GOT3 (cell line): ENCODE measurements at places on chromosomes 12 and 14.

DNA sequence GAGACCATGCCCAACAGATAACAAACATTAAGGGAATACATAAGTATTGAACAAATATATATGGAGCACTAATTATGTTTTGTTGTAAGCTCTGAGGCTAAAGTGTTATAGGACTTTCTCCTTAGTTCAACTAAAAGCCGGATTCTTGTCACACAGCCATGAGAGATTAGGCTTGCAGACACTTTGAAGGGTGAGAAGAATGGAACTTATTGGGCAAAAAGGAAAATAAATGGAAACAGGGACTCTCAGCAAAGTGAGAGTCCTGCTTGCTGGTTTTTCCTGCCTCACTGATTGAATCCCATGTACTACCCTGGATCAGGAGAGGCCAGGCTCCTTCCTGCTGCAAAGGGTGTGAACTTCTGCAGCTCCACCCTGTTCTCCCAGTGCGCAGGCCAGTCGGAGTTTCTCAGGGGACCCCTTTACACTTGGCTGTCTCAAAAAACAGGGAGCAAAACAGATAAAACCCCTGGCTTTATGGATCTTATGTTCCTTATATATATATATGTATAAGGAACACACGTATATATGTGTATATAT, 77.1 kb upstream of the FUT8 start:
- DNase-seq = no peak

DNA sequence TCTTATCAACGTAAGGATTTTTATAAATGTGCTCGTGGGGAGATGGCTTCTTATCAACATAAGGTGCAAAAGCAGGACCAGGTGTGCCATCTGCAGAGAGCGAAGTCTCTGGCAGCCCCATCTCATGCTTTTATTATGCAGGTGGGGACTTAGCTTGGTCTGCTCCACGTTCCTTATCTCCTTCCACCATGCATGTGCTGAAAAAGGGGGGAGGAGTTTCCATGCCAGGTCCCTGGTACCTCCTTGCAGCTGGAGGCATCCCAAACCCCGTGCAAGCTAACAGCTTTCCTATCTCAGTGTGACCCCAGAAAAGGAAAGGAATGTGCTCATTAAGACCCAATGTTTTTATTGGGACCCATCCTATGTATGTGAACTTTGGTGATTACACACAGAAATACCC, 608.5 kb downstream of the TMEM121 start:
- no peak for DNase-seq

DNA sequence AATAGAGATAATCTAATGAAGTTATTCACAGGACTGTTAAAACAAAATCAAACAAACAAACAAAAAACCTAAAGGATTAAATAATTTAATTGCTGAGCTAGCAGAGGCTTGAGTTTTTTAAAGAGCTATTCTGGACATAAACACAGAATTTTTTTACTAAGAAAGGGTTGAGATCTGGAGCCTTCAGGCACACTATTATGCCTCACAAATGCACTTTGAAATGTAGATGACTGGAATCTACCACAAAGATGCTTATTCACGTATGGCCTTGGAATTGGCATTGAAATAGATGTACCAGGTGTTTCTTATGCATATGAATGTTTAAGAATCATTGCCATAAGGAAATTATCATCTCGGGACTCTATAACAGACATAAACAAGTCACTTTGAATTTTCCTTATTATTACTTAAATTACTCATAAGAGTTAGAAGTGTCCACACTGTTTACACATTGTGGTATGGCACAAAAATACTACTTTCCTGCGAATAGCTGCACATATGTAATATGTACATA, 21.6 kb downstream of the PUS7L start:
- DNase-seq = no peak

- no peak for DNase-seq
These were observed 110.1 kb downstream of the RBM19 start for GRCh38 chr12:113855998-113856397.

GRCh38 chr14:71381814-71382213, 474.6 kb downstream of the PCNX1 start:
- no peak for DNase-seq
